Kidney (tissue), 22 donors: ENCODE measurements at places on chromosomes 16 and 17.
A peak's percentile ranks its signal among the peaks of the same experiment; 100 is the strongest.

- no peak overlapping the region for H3K4me3 ChIP-seq
- no peaks in the 10 kb centered on the region for H3K27me3 ChIP-seq
- H3K4me1 ChIP-seq, result peaks cover 2% of the 10 kb centered on the region
- no peak overlapping the region for H3K27ac ChIP-seq
- H3K36me3 ChIP-seq, result no peaks in the 10 kb centered on the region
These were observed 101.5 kb downstream of the MGAT5B start for GRCh38 chr17:76969598-76970172.

DNA sequence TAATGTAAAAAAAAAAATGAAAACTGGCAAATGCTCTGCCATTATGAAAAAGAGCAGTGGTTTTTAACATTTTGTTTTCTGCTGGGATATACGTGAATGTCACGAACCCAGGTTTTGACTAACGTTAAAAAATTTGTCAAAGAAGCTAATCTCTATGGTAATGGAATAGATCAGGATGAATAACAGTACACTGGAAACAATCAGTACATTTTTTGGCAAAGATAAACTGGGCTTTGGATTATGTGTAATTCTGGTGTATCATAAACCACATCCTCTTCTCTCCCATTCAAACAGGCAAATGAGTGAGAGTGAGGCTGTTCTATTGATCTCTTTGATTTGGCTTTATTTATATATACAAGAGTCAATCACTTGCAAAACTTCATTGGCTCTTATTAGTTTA, 207.0 kb upstream of the IRX3 start:
- H3K27ac ChIP-seq, result no peak overlapping the region
- no peaks in the 10 kb centered on the region for H3K36me3 ChIP-seq
- H3K27me3 ChIP-seq, result no peaks in the 10 kb centered on the region
- no peak for DNase-seq

DNA sequence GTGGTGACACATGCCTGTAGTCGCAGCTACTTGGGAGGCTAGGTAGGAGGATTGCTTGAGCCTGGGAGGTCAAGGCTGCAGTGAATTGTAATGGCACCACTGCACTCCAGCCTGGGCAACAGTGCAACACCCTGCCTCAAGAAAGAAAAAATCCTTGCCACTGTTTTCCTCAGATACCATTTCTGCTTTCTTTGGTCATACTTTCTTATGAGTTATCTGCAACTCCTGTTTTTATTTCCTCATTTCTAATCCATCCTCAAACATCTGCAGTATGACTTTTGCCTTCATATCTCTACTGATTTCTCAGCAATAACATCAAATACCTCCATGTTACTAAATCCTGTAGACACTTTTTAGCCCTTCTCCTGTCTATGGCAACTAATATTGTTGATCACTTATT, 3.1 kb upstream of the AP2B1 start:
- peaks cover 7% of the 10 kb centered on the region for H3K4me1 ChIP-seq
- no peaks in the 10 kb centered on the region for H3K36me3 ChIP-seq
- DNase-seq, result no peak
- no peak overlapping the region for H3K4me3 ChIP-seq
- no peak overlapping the region for H3K27ac ChIP-seq

GRCh38 chr17:78879635-78880186, 23.3 kb downstream of the CEP295NL start:
- no peak overlapping the region for H3K4me3 ChIP-seq
- no peaks in the 10 kb centered on the region for H3K36me3 ChIP-seq
- H3K27ac ChIP-seq, result peak overlapping the region; percentile 89
- peak; percentile 70 for DNase-seq
- peaks cover 29% of the 10 kb centered on the region for H3K4me1 ChIP-seq

- H3K27ac ChIP-seq, result no peak overlapping the region
- DNase-seq, result no peak
- H3K4me3 ChIP-seq, result no peak overlapping the region
- H3K36me3 ChIP-seq, result no peaks in the 10 kb centered on the region
- H3K27me3 ChIP-seq, result no peaks in the 10 kb centered on the region
These were observed 6.1 kb upstream of the WFIKKN2 start for GRCh38 chr17:50829332-50829731.

- peak within 1 kb of the TSS; percentile 6 for H3K4me3 ChIP-seq
- DNase-seq, result peak; percentile 85
- H3K36me3 ChIP-seq, result no peaks in the 10 kb centered on the region
- no peaks in the 10 kb centered on the region for H3K4me1 ChIP-seq
These were observed at the start of gene MYO15B for GRCh38 chr17:75587675-75588595. Gene MYO15B, plus strand, starts transcription at chr17:75587800. Its CDS starts 258 bp downstream, at chr17:75588058.

DNA sequence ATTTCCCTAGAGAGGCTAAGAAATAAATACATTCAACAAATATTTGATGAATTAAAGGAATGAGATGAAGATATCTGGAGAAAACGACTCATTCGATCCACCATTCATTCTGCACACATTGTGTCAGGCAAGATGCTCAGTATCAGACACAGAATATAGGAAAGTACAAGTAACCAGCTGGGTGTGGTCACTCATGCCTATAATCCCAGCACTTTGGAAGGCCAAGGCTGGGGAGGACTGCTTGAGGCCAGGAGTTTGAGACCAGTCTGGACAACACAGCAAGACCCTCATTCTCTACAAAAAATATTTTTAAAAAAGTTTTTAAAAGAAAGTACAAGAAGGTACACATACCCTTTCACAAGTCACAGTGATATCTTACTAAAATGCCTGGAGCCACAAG, 42.3 kb downstream of the CRLF3 start:
- no peaks in the 10 kb centered on the region for H3K27me3 ChIP-seq
- no peaks in the 10 kb centered on the region for H3K36me3 ChIP-seq
- no peak overlapping the region for H3K27ac ChIP-seq

DNA sequence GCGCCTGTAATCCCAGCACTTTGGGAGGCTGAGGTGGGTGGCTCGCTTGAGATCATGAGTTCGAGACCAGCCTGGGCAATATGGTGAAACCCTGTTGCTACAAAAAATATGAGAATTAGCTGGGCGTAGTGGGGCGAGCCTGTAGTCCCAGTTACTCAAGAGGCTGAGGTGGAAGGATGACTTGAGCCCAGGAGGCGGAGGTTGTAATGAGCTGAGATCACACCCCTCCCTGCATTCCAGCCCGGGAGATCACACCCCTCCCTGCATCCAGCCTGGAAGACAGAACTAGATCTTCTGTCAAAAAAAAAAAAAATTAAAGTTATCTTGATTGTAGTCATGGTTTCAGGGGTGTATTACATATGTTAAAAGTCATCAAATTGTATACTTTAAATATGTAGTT, 26.8 kb upstream of the GLG1 start:
- no peak overlapping the region for H3K4me3 ChIP-seq
- H3K27me3 ChIP-seq, result no peaks in the 10 kb centered on the region
- DNase-seq, result no peak

DNA sequence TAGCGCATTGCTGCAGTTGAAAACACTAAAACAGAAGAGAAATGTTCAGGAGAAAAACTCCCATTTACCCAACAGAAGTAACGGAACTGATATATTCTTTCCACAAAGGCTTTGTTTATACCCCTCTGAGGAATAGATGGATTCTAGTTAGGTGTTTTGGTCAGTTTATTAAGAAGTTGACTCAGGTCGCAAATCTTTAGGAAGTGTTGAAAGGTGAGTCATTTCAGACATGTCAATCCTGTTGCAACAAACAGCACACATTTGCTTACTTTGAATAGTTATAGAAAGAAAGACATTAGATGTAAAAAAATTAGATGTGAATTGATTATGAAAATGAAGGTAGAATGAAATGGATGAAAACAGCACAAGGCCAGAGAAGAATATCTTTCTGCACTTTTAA, 941.0 kb downstream of the KCNJ2 start:
- no peak overlapping the region for H3K27ac ChIP-seq
- H3K27me3 ChIP-seq, result no peaks in the 10 kb centered on the region
- no peak overlapping the region for H3K4me3 ChIP-seq
- no peak for DNase-seq

DNA sequence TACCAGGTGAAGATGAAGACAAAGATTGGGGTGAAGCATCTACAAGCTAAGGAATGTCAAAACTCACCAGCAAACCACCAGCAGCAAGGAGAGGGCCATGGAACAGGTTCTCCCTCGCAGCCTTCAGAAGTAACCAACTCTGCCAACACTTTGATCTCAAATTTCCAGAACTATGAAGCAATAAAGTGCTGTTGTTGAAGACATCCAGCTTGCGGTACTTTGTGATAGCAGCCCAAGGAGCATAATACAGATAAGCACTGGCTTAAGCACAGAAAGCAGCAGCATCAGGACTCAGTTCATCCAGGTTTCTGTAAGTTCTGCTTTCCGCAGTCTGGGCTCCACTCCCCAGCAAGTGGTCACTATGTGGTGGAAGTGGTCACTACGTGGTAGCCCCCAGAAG, 16.0 kb upstream of the CDRT4 start:
- no peak for DNase-seq
- H3K4me1 ChIP-seq, result no peaks in the 10 kb centered on the region
- no peaks in the 10 kb centered on the region for H3K36me3 ChIP-seq
- no peak overlapping the region for H3K27ac ChIP-seq
- H3K4me3 ChIP-seq, result no peak overlapping the region
- H3K27me3 ChIP-seq, result no peaks in the 10 kb centered on the region

DNA sequence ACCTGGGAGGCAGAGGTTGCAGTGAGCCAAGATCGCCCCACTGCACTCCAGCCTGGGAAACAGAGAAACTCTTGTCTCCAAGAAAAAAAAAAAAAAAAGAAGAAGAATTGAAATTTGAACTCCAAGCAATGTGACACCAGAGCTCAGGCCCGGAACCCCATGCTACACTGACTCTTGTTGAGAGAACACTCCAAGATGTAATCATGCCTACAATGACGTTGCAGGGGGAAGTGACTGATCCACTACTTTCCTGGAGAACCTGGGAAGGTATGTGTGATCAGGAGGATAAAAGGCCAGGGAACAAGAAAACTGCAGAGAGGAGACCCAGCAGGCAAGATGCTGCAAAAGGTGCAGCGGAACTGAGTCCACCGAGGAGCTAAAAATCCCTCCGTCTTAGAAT, 57.9 kb downstream of the ADCY9 start:
- H3K27ac ChIP-seq, result no peak overlapping the region
- H3K27me3 ChIP-seq, result no peaks in the 10 kb centered on the region
- H3K4me1 ChIP-seq, result no peaks in the 10 kb centered on the region
- no peaks in the 10 kb centered on the region for H3K36me3 ChIP-seq

- no peak for DNase-seq
- H3K4me3 ChIP-seq, result no peak overlapping the region
- H3K27me3 ChIP-seq, result no peaks in the 10 kb centered on the region
- no peaks in the 10 kb centered on the region for H3K36me3 ChIP-seq
- H3K27ac ChIP-seq, result no peak overlapping the region
- H3K4me1 ChIP-seq, result no peaks in the 10 kb centered on the region
These were observed 37.2 kb downstream of the ABR start for GRCh38 chr17:1142561-1142971.

- no peak overlapping the region for H3K4me3 ChIP-seq
- no peaks in the 10 kb centered on the region for H3K4me1 ChIP-seq
- no peak for DNase-seq
- no peak overlapping the region for H3K27ac ChIP-seq
These were observed 467.3 kb downstream of the KCNJ2 start for GRCh38 chr17:70636517-70637133.

- peaks cover 23% of the 10 kb centered on the region for H3K36me3 ChIP-seq
- H3K4me3 ChIP-seq, result no peak overlapping the region
- H3K4me1 ChIP-seq, result peaks cover 16% of the 10 kb centered on the region
- no peak for DNase-seq
These were observed 4.5 kb upstream of the SAMD14 start for GRCh38 chr17:50134206-50135110.

GRCh38 chr17:76421044-76421407, 31.9 kb downstream of the UBE2O start:
- H3K4me3 ChIP-seq, result no peak overlapping the region
- no peaks in the 10 kb centered on the region for H3K4me1 ChIP-seq
- no peaks in the 10 kb centered on the region for H3K27me3 ChIP-seq
- no peak for DNase-seq

- no peaks in the 10 kb centered on the region for H3K36me3 ChIP-seq
- peaks cover 12% of the 10 kb centered on the region for H3K4me1 ChIP-seq
- H3K27me3 ChIP-seq, result no peaks in the 10 kb centered on the region
- no peak overlapping the region for H3K4me3 ChIP-seq
- DNase-seq, result no peak
- H3K27ac ChIP-seq, result no peak overlapping the region
These were observed 5.3 kb upstream of the MAPK7 start for GRCh38 chr17:19372866-19373504.

- no peak overlapping the region for H3K4me3 ChIP-seq
- H3K4me1 ChIP-seq, result no peaks in the 10 kb centered on the region
- DNase-seq, result peak; percentile 93
- H3K36me3 ChIP-seq, result no peaks in the 10 kb centered on the region
- H3K27me3 ChIP-seq, result no peaks in the 10 kb centered on the region
These were observed 30.0 kb downstream of the TBCD start for GRCh38 chr17:82781894-82782274.

GRCh38 chr17:20156196-20157000, 147.2 kb downstream of the SPECC1 start:
- DNase-seq, result peak; percentile 82
- no peaks in the 10 kb centered on the region for H3K4me1 ChIP-seq
- peak overlapping the region; percentile 60 for H3K4me3 ChIP-seq
- H3K36me3 ChIP-seq, result no peaks in the 10 kb centered on the region
- peak overlapping the region; percentile 52 for H3K27ac ChIP-seq
- no peaks in the 10 kb centered on the region for H3K27me3 ChIP-seq

GRCh38 chr17:78141437-78142118, 4.6 kb upstream of the C17orf99 start:
- no peak for DNase-seq
- H3K27me3 ChIP-seq, result no peaks in the 10 kb centered on the region

GRCh38 chr16:60651346-60651745, 1384.9 kb downstream of the CDH8 start:
- no peak overlapping the region for H3K4me3 ChIP-seq
- H3K27ac ChIP-seq, result no peak overlapping the region

DNA sequence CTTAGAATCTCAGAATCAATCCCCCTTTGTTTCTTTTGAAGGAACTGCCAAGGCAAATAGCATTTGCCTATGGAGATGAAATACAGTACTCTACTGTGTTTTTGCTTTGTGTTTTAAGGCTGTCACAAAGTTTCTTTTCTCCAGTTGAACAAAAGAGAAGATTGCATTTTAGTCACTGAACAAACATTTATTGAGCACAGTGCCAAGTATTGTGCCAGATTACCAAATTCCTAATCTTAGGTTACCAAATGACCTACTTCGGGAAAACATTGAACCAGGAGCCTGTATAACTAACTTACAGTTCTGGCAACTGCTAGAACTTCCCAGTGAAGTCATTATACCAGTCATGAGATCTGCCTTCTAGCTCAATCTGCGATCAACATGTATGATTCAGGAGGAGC, 3.0 kb upstream of the UBB start:
- H3K36me3 ChIP-seq, result no peaks in the 10 kb centered on the region
- no peaks in the 10 kb centered on the region for H3K27me3 ChIP-seq
- H3K4me3 ChIP-seq, result no peak overlapping the region
- H3K27ac ChIP-seq, result no peak overlapping the region
- no peak for DNase-seq
- peaks cover 9% of the 10 kb centered on the region for H3K4me1 ChIP-seq

GRCh38 chr17:72407931-72408330, 287.1 kb downstream of the SOX9 start:
- H3K27ac ChIP-seq, result no peak overlapping the region
- DNase-seq, result no peak
- H3K4me3 ChIP-seq, result no peak overlapping the region
- H3K27me3 ChIP-seq, result no peaks in the 10 kb centered on the region
